ENCODE measurements at places on chromosomes 12 and 14. TPM values are rescaled to one million over a fixed set of nuclear protein-coding genes. Genes with fewer than 3 reads are reported as not detected.

KLHL33 gene
- polyA plus RNA-seq: 0.23 TPM

GRCh38 chr12:65493913-65494245 is 215.4 kb downstream of the MSRB3 start:
- no peak for DNase-seq

MIA2 gene
- polyA plus RNA-seq: 82.0 TPM

TRPV4 gene
- polyA plus RNA-seq: 18.8 TPM

- DNase-seq: no peak
Measured at GRCh38 chr14:20560961-20561360, at the start of gene RNASE9. Gene RNASE9, minus strand, starts transcription at chr14:20561047.

Data from renal cortex interstitium (tissue), 15 donors.